ENCODE measurements at places on chromosomes 2 and 18.
A peak's percentile ranks its signal among the peaks of the same experiment; 100 is the strongest.

GRCh38 chr2:143808166-143808565, 678.9 kb downstream of the ARHGAP15 start:
- DNase-seq: no peak

DNA sequence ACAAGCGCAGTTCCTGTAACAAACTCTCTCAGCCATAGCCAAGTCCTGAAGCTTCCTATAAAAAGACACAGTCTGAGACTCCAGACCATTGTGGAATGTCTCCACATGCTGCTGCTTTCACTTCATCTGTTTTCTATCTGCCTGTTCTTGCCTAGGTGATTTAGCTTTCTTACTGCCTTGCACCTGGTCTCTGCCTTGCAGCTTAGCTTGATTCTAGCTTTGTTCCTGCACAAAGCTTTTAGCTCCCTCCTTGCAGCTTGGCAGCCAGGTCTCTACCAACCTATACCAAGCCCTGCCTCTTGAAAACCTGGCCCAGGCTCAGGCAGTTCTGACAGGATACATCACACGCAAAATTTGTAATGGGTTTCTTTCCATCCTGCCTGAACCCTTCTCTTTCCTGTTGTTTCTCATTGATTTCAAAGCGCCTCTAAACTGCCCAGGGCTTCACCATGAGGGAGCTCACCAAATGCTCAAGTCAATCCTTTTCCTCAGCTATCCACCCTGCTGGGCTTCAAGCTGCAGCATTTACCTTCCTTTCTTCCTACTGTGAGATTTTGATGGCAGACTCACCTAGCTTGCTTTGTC, 941.3 kb upstream of the NXPH2 start:
- DNase-seq: no peak

DNA sequence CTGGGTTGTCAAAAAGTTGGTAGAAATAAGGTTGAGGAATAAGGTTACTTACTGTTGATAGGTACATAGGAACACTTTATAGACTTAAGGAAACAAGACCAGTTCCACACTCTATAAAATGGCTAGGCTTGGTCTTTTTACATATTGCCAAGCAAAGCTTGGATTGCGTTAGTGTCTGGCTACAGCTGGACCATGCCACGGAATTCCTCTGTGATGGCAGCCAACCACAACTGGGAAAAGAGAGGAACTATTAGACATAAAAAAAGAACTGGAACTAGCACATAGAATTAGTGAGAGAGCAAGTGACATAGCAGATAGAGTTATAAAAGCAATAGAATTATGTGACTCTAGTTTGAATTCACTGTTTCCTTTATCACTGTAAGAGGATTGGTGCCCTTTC, 17.7 kb upstream of the DPP10 start:
- no peak for DNase-seq

- no peak for DNase-seq
Measured at GRCh38 chr2:234454433-234454832, 42.4 kb downstream of the ARL4C start.

- DNase-seq: no peak
Measured at GRCh38 chr18:332721-333510, 65.1 kb upstream of the THOC1 start.

GRCh38 chr2:3222636-3223035, 155.0 kb downstream of the EIPR1 start:
- no peak for DNase-seq

- DNase-seq: no peak
Measured at GRCh38 chr2:126643972-126644371, 12.0 kb upstream of the GYPC start.

- DNase-seq: no peak
Measured at GRCh38 chr18:58893388-58894099, 28.9 kb downstream of the ZNF532 start.

- DNase-seq: no peak
Measured at GRCh38 chr2:177588671-177589070, 196.1 kb downstream of the AGPS start.

DNA sequence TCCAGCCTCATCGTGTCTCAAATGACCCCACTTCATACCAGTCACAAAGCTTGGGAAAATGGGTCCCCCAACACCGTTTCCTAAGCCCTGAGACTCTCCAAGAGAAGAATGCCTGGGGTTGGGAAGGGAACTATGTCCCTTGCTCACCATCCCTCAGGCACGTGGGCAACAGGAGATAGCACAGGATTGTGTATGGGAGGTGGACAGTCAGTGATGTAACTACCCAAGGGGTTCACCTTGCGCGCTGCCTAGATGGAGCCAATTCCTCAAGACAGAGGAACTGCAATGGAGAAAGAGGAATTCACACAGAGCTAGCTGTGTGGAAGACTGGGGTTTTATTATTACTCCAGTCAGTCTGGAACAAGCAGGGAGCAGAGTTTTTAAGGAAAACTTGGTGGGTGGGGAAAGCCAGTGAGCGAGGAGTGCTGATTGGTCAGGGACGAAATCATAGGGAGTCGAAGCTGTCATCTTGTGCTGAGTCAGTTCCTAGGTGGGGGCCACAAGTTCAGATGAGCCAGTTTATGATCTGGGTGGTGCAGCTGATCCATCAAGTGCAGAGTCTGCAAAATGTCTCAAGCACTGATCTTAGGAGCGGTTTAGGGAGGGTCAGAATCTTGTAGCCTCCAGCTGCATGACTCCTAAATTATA, 13.8 kb upstream of the CXCR1 start:
- no peak for DNase-seq

DNA sequence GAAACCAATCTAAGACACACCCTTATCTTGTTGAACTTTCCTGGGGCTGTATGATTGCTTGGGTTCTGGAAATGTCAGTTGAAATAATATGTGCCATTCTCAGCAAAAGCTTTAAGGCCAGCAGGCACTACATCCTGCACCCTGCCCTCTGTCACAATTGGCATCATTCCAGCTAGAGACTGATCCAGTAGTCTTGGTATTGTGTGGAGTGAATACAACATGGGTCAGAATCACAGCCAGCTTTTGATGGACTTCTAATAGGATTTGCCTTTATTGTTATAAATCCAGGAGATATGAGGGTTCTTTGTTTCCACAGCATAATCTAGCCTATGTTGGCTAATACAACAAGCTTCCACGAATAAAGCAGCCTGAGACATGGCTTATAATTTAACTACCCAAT, 617.0 kb upstream of the CDH2 start:
- DNase-seq: no peak

GRCh38 chr2:121076885-121077549, 208.0 kb downstream of the TFCP2L1 start:
- DNase-seq: peak; percentile 71

GRCh38 chr2:205273627-205274026, 408.7 kb upstream of the NRP2 start:
- DNase-seq: no peak

DNA sequence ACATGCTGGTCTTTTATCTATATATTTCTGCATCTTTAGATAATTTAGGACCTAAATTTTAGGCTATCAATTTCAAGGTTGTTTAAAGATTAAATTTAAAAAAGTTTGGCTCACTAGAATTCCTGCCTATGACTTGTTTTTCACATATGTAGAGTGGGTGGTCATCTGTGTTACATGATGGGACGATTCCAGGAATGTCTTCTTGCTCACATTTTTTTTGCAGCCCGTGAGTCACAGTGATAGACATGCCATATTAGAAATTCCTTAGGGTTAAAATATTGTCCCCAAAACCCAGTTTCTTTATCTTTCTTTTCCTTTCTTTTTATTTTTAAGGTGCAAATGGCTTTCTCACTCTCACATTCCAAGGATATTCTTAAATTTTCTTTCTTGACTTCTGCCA, 652.0 kb downstream of the PLCL1 start:
- DNase-seq: no peak

- DNase-seq: no peak
Measured at GRCh38 chr18:31497404-31497835, 557 bp upstream of the DSG2 start.

- DNase-seq: no peak
Measured at GRCh38 chr2:9244985-9245544, 38.5 kb downstream of the ASAP2 start.

DNA sequence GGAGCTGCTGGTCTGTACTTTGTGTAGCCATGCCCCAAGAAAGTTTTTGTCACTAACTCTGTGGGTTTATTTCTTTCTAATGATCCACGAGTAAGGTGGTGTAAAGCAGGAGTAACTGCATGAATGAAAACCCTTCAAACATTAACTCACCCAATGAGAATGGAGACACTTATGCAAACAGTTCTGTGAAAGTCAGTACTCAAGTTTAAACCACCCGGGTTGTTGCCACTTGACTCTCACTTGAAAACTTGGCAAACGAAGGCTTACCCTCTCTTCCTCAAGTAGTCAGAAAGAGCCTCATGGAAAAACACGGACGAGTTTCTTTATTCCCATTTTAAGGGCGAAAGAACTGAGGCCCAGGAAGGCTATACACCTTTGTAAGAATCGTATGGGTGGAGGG, 117.5 kb downstream of the MMADHC start:
- DNase-seq: no peak

- no peak for DNase-seq
Measured at GRCh38 chr2:95004287-95004686, 21.2 kb upstream of the MAL start.

DNA sequence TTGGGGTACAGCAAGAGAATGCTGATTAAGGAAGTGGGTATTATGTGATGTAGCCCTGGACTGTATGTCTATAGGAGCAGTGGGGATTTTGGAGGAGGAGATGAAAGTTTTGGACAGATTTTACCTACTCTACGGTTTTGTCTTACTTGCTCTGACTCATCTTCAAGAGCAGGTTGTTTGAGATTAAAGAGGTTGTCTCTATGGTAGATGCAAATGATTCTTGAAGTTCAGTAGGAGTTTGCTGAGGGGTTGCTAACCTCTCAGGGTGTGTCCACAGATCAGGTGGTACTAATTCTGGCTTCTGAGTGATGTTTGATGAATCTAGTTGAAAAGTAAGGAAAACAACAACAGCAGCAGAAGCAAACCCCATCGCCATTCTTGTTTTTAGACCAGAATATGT, 9.7 kb upstream of the SERPINB12 start:
- DNase-seq: no peak

GRCh38 chr18:5895299-5895875, at the start of gene TMEM200C:
Gene TMEM200C (minus strand): TSS chr18:5895522. CDS start chr18:5892063, 3,459 bp downstream.
- no peak for DNase-seq

GRCh38 chr2:8574196-8575037, 107.4 kb upstream of the ID2 start:
- no peak for DNase-seq

GRCh38 chr18:57806978-57807285, 3.8 kb upstream of the ATP8B1 start:
- no peak for DNase-seq

DNA sequence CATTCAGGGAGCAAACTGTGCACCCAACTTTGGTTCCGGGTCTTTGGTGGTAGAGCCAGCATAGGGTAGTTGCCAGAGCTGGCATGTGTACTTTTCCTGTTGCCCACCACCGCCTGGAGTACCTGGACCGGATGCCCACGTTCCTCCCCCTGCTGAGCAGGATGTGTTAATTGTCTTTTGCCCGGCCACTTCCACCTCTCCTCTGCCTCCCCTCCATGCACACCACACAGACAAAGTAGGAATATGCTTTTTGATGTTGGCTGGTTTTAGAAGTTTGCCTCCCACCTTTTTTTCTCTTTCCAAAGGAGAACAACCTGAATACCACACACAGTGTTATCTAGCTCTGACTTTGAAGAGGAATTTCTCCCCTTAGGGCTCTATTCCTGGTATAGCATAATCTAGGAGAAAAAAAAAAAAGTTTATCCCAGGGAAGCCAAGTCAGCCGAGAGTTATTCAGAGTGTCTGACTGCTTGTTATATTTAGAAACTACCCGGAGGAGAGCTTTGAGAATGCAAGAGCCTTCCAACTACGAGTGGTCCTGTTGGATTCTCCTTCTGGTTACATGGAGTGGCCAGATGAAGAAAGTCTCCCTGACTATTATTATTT, 111.9 kb downstream of the SETBP1 start:
- no peak for DNase-seq

DNA sequence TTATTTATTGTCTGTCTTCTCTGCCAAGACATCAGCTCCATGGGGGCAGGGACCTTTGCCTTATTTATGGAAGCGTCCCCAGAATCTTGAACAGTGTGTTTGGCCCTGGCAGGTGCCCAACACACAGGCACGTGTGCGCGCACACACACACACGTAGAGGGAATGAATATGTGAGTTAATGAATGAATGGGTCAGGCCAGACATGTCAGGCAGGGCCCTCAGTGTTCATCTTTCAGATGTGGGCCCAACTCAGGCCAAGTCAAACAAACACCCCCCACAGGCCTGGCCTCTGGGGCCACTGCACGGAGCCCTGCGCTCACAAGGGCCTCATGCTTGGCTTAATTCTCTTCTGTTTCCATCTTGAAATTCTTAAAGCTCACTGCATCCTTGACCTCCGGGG, 54.1 kb downstream of the DYSF start:
- DNase-seq: no peak

DNA sequence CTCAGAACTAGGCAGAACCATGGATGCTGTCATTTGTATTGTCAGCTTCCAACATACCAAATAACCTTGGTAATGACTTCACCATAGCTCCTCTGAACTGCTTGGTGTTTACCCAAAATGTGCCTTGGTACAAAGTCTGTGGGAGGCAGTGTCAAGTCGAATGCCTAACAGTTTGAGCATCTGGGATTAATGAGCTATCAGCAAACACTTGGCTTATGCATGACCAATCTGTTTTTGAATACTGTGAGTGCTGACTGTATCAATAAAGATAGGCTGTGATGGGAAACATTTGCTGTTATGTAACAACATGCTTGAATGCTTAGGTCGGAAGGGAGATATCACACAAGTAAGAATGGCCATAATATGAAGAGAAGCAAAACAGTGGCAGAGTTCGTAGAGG, 455.4 kb downstream of the CMPK2 start:
- DNase-seq: no peak

DNA sequence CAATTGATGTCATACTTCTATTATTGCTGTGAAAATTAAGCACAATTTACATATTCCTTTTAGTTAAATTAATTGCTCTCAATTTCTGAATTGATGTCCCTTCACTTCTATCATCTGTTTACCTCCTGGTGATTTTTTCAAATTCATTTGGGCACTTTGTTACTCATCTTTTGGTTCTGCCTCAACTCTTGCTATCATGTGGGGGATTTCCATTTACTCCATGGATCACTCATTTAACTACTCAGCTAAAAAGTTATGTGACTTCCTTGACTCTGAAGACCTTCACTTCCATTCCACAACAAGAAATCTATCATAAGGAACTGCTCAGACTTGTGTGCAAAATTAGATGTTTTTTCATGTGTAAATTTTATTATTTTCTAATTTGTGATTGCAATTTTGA, 126.2 kb downstream of the EHBP1 start:
- no peak for DNase-seq

- DNase-seq: no peak
Measured at GRCh38 chr2:217445723-217446122, 557.1 kb downstream of the TNS1 start.

- DNase-seq: no peak
Measured at GRCh38 chr2:1856922-1857321, 112.6 kb upstream of the PXDN start.
